ENCODE measurements at places on chromosomes 2 and 18. TPM values are rescaled to one million over a fixed set of nuclear protein-coding genes. Genes with fewer than 3 reads are reported as not detected.

DNA sequence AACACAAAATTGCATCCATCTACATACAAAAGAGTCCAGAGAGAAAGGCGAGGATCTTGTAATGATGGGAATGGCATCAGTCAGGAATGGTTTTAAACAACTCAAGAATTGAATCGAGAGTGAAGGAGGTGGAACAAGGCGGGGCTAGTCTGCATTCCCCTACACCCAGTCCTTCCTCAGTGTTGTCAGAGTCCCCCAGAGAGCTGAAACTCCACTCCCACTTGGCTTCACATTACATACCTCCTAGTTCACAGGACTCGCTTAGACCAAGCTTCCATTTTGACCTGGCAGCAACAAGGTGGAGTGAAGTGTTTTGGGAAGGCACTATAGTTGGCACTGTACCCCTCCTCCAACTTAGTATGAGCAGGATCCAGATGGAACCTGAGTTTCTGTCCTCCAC lies 1273.5 kb upstream of the CRIM1 start:
- DNase-seq: no peak

- no peak for DNase-seq
Observed at GRCh38 chr2:222952204-222952603, 91.4 kb downstream of the ACSL3 start.

The CRYBA2 gene
- not detected for total RNA-seq

GRCh38 chr2:55030766-55031165 lies 19.5 kb downstream of the RTN4 start:
- no peak for DNase-seq

DNA sequence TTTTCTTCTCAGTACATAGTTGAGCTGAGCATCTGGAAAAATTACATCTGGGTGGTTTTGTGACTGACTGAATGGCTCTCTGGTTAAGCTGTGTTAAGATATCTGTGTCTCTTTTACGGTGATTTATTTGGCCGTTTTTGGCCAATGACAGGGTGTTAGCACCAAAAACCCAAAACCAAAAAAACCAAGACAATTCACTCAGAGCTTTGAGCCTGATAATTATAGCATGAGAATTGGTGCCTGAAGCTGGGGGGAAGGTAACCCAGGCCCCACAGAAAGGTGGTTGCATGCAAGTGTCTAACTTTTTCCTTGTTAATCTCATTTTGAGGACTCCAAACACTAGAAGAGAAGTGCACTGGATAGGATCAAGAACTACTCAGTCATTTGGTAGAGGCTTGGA lies 4.5 kb downstream of the CD28 start:
- DNase-seq: no peak

- no peak for DNase-seq
Observed at GRCh38 chr2:67871686-67872412, 191.0 kb downstream of the C1D start.

- no peak for DNase-seq
Observed at GRCh38 chr2:232539298-232540231, at the start of gene CHRNG. CHRNG (plus strand) TSS chr2:232539692; CDS start chr2:232539748, 56 bp downstream.

DNA sequence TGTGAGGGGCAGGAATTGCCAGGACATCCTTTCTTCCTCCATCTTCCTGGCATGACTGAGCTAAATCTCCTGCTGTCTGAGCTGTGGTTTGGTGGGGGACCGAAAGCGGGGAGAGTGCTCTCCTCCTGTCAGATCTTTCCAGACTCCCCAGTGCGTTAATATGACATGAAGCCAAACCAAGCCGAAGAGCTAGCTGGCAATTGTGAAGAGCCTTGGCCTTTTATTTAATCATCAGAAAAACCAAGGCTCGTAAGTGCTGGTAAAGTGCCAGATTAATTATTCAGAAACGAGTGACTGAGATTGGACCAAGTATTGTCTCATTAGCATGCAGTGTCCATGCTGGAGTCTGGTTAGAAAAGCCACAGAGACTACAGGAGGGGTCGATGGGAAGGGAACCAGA lies 14.5 kb upstream of the LRPPRC start:
- no peak for DNase-seq

The REEP1 gene
- 0.55 TPM for total RNA-seq

DNA sequence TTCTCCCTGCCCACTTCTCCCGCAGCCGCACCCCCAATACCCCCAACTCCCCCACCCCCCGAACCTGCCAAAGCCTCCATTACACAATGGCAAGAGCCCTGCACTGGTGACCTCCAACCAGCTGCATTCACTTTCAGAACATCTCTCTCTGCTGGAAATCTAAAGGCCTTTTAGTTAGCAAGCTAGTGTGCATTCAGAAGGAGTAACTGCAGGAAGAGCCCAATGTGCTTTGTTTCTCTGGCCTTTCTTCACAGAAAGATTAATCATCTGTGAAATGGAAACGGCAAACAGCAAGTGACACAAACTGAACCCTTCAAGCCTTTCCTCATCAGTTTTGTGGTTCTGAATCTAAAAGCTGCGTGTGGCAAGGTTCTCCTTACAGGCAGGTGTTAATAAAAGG lies 124.2 kb downstream of the OLA1 start:
- no peak for DNase-seq

The ABCG5 gene
- not detected for total RNA-seq

DNA sequence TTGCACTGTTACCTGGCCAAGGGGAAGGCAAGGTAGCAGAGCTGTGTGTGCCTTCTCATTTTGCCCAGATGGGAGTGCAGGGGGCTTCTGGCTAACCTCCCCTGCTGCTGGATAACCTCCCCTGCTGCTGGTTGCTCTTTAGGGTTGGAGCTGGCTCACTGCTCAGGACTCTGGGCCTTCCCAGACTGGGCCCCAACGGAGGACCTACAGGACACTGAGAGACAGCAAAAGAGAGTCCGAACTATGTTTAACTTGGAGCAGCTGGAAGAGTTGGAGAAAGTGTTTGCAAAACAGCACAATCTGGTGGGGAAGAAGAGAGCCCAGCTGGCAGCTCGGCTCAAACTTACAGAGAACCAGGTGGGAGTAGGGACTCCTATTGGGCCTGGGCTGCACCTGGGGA lies 5.8 kb upstream of the SMYD5 start:
- DNase-seq: no peak

GRCh38 chr2:239895116-239895515 lies 130.0 kb downstream of the NDUFA10 start:
- DNase-seq: no peak

DNA sequence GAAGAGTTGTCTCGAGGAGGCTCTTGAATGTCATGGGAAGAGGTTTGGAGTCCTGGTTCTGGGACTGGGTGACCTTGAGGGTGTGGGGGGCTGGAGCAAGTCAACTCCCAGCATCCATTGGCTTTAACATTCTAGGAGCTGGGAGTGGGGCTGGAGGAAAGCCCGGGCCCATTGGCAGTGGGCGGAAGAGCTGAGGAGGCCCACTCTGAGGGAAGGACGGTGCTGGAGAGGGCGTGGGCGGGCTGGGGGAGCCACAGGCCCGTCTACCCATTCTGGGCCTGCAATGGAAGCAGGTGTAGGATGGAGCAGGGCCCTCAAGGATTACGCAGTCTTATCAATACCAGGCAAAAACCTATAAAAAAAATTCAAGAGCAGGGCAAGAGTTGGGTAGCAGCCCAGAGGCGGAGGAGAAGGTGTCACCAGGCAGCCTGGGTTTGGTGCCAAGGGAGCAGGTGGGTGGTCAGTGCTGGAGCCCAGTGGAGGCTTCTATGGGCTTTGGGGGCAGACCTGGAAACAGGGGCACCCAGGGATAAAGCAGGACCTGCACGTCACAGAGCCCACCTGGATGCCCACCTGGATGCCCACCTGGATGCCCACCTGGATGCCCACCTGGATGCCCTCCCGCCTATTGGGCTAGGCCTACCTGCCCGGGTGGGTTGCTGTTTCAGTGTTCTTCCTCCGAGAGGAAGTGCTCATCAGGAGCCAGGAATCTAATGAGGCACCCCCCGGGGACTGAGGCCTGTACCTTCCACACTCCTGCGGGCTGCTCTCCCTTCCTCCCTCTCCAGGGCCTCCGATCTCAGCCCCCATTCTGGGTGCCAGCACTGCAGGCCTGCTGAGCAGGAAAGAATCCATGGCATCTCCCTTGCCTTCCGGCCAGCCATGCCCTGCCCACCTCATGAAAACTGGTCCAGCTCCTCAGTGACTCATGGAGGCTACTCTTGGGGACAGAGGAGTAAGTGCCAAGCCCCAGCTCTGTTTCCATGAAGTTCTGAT lies 71.3 kb downstream of the CTIF start:
- DNase-seq: no peak

The SERPINE2 gene
- 318 TPM for total RNA-seq

GRCh38 chr2:27258051-27258450 lies 4.8 kb downstream of the SLC30A3 start:
- no peak for DNase-seq

The LRRC30 gene
- total RNA-seq: not detected

GRCh38 chr18:8870528-8870927 lies 165.2 kb downstream of the MTCL1 start:
- DNase-seq: no peak

The PPP1R7 gene
- 59.9 TPM for total RNA-seq

DNA sequence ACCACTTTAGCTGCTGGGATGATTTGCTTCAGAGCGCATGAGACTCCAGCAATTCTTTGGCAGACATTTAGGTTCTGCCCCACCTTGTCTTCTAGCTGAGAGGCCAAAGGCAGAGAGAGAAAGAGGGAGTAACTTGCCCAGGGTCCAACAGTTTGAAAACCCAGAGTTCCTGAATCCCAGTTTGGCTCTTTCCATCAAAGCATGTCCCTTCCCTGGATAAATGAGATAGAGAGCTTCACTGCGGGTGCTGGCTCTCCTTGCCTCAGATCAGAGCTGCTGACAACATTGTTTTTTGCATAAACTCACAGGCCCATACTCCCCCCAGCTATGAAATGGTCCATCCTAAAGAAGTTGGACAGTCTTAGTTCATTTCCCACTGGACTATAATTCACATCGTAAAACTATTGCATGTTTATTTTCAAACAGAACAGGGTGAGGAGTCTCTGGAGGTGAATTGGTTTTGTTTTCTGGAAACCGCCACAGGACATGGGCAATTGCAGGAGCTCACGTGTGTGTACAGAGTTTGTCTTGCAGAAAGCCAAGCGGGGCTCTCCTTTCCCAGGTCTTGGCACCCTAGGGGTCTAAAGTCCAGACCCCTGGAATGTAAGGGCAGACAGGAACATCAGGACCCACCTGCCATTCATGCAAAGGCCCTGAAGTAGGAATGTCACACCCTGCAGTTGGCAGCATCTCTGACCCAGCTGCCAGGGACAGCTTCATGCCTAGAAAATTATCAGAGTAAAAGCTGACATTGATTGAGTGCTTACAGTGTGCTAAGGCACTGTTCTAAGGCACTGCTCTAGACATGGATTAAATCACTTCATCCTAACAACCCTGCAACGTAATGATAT lies 25.0 kb upstream of the SLC14A2 start:
- no peak for DNase-seq

- no peak for DNase-seq
Observed at GRCh38 chr18:79982736-79983135, 5.6 kb downstream of the TXNL4A start.

The TFPI gene
- total RNA-seq: 219 TPM

GRCh38 chr18:68299906-68300305 lies 415.0 kb downstream of the TMX3 start:
- DNase-seq: no peak

- DNase-seq: no peak
Observed at GRCh38 chr18:55219059-55219458, 259.8 kb upstream of the CCDC68 start.

The ATOH8 gene
- 0.89 TPM for total RNA-seq

- DNase-seq: no peak
Observed at GRCh38 chr18:55641486-55641885, 53.5 kb upstream of the TCF4 start.

- no peak for DNase-seq
Observed at GRCh38 chr2:241902357-241902991, 32.9 kb downstream of the RTP5 start.

GRCh38 chr2:35339211-35339610 lies 1016.4 kb upstream of the CRIM1 start:
- no peak for DNase-seq

- no peak for DNase-seq
Observed at GRCh38 chr18:78904179-78904531, 75.5 kb upstream of the SALL3 start.

DNA sequence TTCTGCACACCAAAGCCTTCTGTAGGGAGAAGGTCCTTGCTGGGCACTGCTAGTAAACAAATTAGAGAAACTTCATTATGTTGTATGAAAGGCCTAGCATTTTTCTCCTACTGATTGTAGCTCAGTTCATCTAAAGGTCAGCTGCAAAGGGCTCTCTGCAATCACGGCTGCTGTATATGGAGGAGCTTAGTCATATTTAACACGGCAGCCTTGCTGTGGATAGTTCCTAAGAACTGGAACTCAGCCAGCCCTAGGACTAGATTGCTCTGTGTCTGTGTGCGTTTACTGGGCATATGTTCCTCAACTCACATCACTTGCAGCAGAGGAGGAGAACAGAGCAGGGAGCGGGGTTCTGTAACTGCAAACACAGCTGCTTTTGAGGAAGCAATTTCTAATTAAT lies 1103.9 kb upstream of the KLHL29 start:
- no peak for DNase-seq

DNA sequence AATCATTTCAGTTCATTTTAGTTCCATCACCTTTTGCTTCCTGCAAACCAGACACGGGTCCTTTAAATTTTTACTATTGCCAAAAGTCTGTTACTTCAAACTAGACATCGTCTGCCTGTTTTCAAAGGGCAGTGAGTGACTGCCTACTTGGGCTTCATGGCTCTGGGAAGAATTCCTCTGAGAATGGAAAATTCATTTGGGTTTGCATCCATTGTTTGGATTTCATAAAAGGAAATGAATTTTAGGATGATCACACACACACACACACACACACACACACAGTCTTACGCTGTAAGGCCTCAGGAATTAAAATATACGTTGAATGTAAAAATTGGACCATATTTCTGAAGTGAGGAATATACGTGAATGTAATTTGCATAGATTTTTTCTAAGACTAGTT lies 1584.3 kb upstream of the ACVR2A start:
- DNase-seq: no peak

GRCh38 chr2:237178396-237178795 lies 92.7 kb downstream of the COPS8 start:
- no peak for DNase-seq

DNA sequence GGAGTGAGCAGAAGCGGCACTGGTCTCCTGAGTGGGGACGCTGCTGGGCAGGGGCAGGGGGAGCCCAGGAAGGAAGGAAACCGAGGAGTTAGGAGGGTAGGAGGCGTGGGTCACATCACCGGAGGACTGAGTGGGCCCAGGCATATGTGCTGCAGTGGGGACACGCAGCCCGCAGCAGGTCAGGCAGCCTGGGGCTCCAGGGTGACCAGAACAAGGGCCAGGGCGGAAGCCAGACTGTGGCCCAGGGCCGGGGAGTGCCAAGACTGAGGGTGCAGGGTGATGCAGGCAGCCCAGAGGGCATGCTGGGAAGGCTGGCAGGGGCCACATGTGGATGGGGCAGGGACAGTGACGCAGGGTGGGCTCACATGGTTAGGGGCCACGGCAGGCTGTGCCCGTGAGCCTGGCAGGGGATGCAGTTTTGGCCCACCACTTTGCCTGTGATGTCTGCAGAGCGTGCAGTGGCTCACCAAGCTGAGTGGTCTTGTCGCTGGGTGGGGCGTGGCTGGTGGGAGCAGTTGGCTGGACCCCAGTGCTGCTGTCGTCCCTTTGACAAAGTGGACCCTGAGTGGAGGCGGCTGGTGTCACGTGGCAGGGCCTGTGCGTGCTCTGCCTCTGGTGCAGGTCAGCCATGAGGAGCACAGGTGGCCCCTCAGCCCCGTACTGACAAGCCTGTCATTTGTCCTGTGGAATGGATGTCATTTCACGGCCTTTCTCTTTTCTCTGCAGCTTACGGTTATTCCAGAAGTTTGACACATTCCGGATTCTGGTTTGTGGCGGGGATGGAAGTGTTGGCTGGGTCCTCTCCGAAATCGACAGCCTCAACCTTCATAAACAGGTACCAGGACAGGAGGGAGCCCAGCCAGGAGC lies 87.1 kb downstream of the DGKD start:
- no peak for DNase-seq
